ENCODE measurements at places on chromosomes 3 and 15.

DNA sequence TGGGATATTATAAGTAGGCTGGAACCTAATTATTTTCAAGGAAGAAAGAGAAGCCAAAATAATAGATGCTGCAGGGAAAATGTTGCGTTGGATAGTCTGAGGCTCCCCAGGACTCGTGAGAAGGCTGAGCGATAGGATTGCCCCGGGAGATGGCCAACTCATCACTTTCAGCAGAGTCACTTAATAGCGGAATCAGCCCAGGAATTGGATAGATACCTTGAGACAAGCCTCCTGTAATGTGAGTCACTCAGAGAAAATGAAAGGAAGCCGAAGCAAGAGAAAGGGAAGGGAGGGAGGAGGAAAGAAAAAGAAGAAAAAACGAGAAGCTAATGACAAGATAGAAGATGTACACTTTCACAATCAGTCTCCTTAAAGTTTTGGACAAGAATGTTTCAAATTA, 94.3 kb downstream of the SQOR start:
- DNase-seq: no peak

GRCh38 chr15:20353966-20354883, 187.4 kb downstream of the GOLGA6L6 start:
- peak; percentile 17 for DNase-seq

DNA sequence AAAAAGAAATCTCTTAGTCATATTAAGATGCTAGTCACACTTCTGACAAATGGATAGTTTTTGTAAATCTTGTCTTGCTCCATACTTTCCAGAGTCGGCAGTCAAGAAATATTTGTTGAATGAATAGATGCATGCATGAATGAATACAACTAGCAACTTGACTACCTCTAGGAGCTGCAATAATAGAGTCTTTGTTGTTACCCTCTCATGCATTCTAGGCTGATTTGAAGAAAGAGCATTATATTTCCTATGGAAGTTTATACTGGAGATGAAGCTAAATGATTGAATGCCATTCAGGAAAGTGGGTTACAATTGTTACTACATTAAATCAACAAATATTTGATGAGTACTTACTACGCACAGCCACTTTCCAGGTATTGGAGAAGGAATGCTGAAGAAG, 18.1 kb upstream of the TRAT1 start:
- no peak for DNase-seq

- no peak for DNase-seq
These were observed 6.5 kb downstream of the PDCD10 start for GRCh38 chr3:167728176-167728575.

DNA sequence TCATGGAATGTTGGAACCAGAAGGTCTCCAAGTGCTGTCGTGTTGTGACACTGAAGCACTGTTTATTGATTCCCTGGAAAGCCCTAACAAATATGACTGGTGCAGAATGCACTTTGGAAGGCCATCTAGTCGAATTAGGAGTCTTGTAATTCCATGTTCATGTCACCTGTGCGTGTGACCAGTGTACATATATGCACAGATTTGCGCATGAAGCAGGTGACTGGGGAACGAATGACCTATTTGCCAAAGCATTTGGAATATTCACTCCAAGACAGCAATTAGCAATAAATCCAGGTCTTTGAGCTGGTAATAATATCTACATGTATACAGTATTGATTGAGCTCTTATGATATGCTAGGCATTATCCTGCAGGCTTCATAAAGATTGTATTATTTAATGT, 177.5 kb upstream of the PFN2 start:
- no peak for DNase-seq
